ENCODE measurements at places on chromosomes 3 and 15.

- no peak for DNase-seq
Measured at GRCh38 chr15:86743283-86743903, 663.7 kb downstream of the AGBL1 start.

DNA sequence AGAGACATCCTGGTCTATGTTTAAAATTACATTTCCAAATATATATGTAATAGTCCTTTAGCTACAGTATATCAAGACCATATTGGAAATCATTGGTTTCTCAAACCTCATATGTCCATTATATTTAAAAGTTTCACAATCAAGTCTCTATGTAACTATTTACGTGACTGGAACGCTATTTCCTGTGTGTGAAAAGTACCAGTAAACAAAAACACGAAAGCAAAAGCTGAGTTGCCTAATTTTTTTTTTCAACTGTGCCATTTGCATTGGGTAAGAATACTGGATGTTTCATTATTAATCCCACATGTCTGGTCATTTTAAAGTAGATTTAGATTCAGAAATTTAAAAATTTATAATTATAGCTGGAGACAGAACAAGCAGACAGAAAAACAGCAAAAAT is 381.4 kb downstream of the TBC1D5 start:
- DNase-seq: no peak

DNA sequence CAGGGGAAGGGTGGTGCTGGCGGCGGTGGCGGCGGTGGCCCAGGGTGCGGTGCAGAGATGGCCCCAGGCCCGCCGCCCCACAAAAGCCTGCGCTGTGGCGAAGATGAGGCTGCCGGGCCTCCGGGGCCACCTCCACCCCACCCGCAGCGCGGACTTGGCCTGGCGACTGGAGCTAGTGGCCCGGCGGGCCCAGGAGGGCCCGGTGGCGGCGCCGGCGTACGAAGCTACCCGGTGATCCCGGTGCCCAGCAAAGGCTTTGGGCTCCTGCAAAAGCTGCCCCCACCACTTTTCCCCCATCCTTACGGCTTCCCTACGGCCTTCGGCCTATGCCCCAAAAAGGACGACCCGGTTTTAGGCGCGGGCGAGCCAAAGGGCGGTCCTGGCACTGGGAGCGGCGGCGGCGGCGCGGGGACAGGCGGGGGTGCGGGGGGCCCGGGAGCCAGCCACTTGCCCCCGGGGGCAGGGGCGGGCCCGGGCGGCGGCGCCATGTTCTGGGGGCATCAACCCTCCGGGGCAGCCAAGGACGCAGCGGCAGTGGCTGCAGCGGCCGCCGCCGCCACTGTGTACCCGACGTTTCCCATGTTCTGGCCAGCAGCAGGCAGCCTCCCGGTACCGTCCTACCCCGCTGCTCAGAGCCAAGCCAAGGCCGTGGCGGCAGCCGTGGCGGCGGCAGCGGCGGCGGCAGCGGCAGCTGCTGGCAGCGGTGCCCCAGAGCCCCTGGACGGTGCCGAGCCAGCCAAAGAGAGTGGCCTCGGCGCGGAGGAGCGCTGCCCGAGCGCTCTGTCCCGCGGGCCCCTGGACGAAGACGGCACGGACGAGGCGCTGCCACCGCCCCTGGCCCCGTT is 1.6 kb downstream of the SKOR1 start:
- DNase-seq: no peak

- DNase-seq: no peak
Measured at GRCh38 chr3:64939747-64940450, 252.1 kb upstream of the ADAMTS9 start.

DNA sequence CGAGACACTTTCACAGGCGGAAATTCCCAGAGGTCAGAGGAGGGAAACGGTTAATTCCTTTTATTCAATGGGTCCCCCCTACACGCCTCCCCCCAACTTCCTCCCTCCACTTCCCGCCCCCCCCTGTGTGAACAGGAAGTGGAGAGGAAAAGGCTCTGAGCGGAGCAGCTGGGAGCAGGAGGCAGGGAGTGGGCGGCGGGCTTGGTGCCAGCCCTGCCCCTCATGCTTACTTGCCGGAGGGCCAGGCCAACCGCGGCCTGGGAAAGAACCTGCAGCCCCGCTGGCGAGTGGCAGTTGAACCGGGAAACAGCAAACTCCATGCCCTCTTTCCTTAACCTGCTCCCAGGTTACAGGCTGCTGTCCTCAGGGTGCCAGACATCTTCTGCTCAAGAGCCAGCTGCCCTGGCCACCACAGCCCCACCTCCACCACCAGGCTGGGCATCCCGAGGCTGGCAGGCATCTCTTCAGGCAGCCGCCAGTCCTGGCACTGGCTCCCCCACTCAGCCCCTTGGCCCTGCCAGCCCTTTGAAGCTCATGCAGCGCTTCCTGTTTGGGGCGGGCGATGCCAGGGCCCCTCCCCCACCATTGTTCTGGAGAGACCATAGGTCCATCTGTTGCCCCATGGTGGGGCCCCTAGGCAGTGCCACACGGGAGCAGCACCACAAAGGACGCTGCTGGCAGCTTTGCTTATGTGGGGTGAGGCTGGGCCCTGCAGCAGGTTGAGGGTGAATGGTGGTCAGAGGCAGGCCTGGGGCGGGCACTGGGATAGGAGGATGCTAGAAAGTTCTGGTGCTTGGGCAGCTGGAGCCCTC is 12.9 kb downstream of the VPS18 start:
- no peak for DNase-seq

GRCh38 chr3:142724682-142725356 is 985 bp downstream of the TRPC1 start:
- DNase-seq: no peak

GRCh38 chr15:97874139-97874538 is 86.4 kb upstream of the ARRDC4 start:
- no peak for DNase-seq

- no peak for DNase-seq
Measured at GRCh38 chr3:195248281-195248680, 22.7 kb downstream of the XXYLT1 start.

GRCh38 chr3:15527031-15527459 is 5.5 kb upstream of the COLQ start:
- no peak for DNase-seq
